ENCODE measurements at places on chromosomes 1 and 21.
A peak's percentile ranks its signal among the peaks of the same experiment; 100 is the strongest.

GRCh38 chr1:164858096-164858632, 299.2 kb downstream of the PBX1 start:
- DNase-seq, result no peak

DNA sequence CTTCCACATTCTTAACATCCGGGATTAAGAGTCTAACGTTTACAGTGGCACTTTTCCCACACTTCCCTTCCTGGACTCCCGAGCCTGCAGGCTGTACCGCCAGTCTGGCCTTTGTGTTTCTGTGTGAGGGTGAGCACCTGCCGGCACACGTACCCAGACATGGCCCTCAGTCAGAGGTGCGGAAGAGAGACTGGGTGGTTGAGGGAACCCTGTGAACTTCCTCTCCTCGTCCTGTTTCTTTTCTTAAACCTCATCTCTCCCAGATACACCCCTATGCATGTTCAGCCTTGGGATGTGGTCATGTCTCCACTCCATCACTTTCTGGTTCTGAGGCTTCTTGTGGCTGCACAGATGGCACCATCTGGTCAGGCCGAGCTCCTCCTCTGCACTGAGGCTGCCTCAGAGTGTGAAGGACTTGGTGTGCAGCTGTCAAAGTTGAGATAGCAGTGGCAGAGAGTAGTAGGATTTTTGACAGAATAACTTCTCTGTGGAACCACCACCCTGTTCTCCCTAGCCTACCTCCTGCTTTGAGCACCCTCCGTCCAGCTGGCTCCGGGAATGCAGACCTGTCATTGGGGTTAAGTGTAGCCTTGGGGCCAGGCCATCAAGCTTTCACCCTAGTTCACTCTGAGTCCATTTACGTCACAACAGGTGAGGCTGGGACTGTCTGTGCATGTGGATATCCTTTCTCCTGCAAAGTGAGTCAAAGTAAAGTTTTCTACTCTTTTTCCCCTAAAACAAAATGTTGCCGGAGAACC, 31.4 kb downstream of the VASH2 start:
- no peak for DNase-seq

- no peak for DNase-seq
Measured at GRCh38 chr1:245763873-245764331, 609.1 kb downstream of the KIF26B start.

- DNase-seq, result no peak
Measured at GRCh38 chr1:52348704-52349300, 17.2 kb downstream of the CC2D1B start.

- DNase-seq, result no peak
Measured at GRCh38 chr1:64309431-64309831, 106.0 kb downstream of the UBE2U start.

- DNase-seq, result no peak
Measured at GRCh38 chr1:110498270-110498669, 20.7 kb downstream of the KCNA10 start.

DNA sequence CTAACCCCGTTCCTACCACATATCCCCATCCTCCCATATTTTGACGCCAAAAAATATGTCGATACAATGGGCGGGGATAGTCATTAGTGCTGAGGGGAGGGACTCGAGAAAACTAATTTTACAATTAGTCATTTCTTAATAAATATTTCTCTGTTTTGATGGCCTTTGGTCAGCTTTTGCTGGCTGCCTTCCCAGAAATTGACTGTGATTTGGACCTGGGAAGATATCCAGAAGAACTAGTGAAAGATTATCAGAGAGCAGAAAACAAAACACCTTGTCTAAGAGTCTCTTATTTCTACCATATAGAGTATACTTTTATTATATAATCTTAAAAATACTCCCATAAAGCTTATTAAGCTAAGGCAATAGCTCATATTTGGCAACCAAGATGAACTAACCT, 247.6 kb downstream of the MRPL39 start:
- DNase-seq, result no peak

GRCh38 chr1:20233394-20233793, 47.1 kb upstream of the PLA2G2C start:
- DNase-seq, result no peak

- no peak for DNase-seq
Measured at GRCh38 chr1:243756529-243756928, 93.5 kb downstream of the AKT3 start.

- DNase-seq, result no peak
Measured at GRCh38 chr1:232992227-232992626, 41.8 kb downstream of the NTPCR start.

- no peak for DNase-seq
Measured at GRCh38 chr1:81183051-81183450, 617.7 kb upstream of the ADGRL2 start.

- no peak for DNase-seq
Measured at GRCh38 chr1:156372265-156372586, 3.2 kb downstream of the RHBG start.

DNA sequence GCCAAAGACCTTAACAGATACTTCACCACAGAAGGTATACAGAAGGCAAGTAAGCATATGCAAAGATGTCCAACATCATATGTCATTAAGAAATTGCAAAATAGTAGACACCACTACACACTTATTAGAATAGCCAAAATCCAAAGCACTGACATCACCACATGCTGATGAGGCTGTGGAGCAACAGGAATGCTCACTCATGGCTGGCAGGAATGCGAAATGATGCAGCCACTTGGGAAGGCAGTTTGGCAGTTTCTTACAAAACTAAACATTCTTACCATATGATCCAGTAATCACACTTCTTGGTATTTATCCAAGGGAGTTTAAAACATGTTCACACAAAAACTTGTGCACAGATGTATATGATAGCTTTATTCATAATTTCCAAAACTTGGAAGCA, 261.2 kb upstream of the AJAP1 start:
- no peak for DNase-seq

- DNase-seq, result peak; percentile 97
Measured at GRCh38 chr1:36847761-36848160, 186.6 kb downstream of the GRIK3 start.

- no peak for DNase-seq
Measured at GRCh38 chr1:64540265-64540791, 70.4 kb downstream of the CACHD1 start.

GRCh38 chr21:37552496-37553029, 186.0 kb downstream of the DYRK1A start:
- no peak for DNase-seq

DNA sequence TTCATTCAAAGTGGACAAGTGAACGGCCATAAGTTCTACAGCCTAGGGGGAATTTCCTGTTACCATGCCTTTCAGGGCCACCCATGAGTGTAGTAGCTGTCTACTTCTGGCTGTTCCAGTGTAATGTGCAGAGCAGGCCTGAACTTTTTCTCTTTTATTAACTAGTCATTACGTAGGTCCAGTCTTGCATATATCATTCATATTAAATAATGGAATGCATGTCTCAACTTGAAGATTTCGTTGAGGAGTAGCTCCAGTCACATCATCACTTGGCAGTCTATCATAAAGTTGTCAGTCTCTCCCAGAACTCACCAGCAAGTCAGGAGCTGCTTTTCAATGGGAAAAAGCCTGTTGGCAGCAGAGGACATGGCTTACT, 12.0 kb upstream of the GIPC2 start:
- DNase-seq, result no peak

DNA sequence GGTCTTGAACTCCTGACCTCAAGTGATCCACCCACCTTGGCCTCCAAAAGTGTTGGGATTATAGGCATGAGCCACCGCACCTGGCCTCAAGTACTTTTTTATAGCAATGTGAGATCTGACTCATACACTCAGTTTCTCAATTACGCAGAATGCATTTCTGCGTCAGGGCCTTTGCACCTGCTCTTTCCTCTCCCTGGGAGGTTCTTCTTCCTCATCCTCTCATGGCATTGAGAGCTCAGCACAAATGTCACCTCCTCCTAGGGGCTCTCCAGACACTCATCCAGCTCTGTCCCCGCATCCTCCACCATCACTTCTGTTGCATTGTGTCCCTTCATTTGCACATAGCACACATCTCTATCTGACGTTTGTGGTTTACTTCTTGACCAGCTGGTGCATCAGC, 418.8 kb downstream of the PTPRU start:
- DNase-seq, result no peak

- DNase-seq, result no peak
Measured at GRCh38 chr1:235054466-235054865, 74.2 kb downstream of the TOMM20 start.

- no peak for DNase-seq
Measured at GRCh38 chr1:179322557-179322956, 29.0 kb downstream of the SOAT1 start.

- no peak for DNase-seq
Measured at GRCh38 chr1:34867415-34867814, 7.9 kb upstream of the SMIM12 start.

GRCh38 chr1:178510155-178510554, 2.8 kb upstream of the TEX35 start:
- no peak for DNase-seq

Measured in NCI-H510A (cell line).